Memory B cell (primary cell): ENCODE measurements at places on chromosomes 3 and 15.

- DNase-seq = peak; percentile 7
These were observed 34.9 kb downstream of the DCLK3 start for GRCh38 chr3:36729204-36730056.

- DNase-seq = no peak
These were observed 171.8 kb downstream of the FEZF2 start for GRCh38 chr3:62201438-62202035.

DNA sequence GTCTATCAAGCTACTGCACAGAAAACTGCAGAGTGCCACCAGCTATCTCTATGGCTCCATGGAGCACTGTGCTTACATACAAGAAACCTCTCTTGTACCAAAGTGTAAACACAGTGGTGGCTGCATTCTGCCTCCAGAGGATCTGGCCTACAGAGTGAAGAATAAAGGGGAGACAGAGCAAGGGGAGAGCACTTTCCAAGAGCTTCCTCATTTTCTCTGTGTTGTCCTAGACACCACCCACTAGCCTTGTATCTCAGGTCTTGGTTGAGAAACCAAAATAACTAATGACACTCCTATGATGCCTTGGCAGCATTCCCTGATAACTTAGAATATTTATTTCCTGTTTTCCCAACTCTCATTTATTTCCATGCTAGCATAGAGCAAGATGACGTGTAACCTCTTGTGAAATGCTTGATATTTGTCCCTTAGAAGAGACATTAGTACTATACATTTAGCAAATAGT is 56.9 kb upstream of the PHLDB2 start:
- no peak for DNase-seq

- no peak for DNase-seq
These were observed 236.7 kb downstream of the ADAMTS17 start for GRCh38 chr15:100105101-100105500.

GRCh38 chr3:4990069-4990468 is 10.8 kb downstream of the BHLHE40 start:
- no peak for DNase-seq

- DNase-seq = no peak
These were observed 9.1 kb downstream of the AMOTL2 start for GRCh38 chr3:134364936-134365765.

- DNase-seq = peak; percentile 66
These were observed 519.1 kb downstream of the FOXP1 start for GRCh38 chr3:71064291-71064955.

DNA sequence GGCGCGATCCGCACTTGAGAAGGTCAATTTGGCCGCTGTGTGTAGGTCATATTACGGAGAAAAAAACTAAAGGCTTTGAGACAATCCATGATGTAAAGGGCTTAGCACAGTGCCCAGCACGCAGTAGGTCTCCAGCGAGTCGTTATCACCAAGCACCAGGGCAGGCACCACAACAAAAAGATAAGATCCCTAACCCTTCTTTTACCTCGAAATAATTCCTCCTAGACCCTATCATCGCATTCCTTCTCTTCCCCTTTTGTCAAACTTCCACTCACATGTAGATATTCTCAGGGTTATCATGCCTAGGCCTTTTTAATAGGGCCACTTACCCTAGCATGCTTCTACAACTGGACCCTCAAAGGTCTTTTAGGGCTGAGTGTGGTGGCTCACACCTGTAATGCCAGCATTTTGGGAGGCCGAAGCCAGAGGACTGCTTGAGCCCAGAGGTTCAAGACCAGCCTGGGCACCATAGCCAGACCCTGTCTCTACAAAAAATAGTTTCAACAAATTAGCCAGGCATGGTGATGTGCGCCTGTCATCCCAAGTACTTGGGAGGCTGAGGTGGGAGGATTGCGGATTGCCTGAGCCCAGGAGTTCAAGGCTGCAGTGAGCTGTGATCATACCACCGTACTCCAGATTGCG is 13.5 kb downstream of the ZNF774 start:
- no peak for DNase-seq

DNA sequence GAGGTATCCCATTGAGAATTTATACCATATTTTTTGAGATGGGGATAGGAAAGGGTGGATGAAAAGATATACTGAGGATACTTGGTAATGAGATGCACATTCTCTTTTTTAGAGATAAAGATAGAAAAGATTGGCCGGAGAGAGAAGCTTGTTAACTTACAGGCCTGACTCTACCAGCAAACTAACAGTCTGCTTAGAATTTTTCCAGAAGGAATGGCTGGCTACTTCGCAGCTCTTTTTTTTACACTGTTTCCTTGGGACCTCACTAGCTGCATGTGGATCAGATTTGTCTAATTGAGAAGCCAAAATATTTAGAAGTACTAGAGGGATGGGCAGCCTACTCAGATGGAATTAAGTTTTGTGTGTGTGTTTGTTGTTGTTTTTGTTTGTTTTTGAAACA is 586.6 kb downstream of the TAFA4 start:
- no peak for DNase-seq

DNA sequence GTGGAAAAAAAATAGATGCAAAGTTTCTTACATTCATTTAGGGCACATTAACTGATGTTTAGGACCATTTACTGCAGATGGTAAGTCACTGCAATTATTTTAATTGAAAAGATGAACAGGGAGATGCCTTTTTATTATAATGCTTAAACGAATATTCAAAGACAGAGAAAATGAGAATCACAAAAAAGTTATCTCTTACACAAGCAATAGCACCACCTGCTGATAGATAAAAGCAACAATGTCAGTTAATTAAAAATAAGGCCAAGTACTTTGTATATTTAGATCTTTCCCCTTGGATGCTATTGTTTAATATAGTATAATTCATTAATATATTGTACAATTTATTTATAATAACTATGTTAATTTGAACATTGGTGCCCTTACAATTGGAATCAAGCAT is 55.9 kb downstream of the IFT80 start:
- DNase-seq = no peak

- DNase-seq = no peak
These were observed 149.5 kb downstream of the TBC1D5 start for GRCh38 chr3:17592956-17593355.

DNA sequence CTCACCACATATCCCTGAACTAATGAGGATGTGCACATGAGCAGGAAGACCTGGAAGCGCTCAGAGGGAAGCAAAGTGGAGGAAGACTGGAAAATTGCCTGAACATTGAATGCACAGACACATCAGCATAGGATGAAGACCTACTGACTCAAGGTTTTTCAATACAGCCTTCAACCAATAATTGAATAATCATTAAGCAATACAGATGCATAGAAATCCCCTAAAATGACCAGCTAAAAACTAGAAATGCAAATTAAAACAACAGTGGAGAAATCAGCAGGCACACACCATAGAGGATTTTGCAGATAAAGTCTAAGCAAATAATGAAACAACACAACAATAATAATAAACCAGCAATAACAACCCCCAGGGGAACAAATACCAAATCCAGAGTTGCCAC is 80.4 kb downstream of the CEP152 start:
- DNase-seq = no peak

GRCh38 chr3:143283432-143284128 is 164.0 kb downstream of the CHST2 start:
- no peak for DNase-seq

DNA sequence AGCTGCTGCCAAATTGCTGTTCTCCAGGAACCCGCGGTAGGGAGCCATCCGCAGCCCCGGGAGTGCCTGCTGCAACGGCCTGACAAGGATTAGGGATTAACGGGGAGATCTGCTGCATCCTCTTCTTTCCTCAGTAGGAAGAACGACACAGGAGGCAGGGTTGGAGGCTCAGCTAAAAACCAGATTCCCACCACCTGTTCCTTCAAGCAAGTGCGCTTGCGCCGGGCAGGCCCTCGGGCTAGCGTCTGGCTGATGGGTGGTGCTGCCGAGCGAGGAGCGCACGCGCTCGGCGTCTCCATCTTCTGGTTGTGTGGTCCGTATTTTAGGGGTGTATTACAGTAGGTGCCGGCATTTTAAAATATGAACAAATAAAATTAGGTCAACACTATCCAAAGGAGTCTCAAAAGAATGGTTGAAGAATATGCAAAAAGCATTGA is 25.4 kb upstream of the SLC25A26 start:
- no peak for DNase-seq

DNA sequence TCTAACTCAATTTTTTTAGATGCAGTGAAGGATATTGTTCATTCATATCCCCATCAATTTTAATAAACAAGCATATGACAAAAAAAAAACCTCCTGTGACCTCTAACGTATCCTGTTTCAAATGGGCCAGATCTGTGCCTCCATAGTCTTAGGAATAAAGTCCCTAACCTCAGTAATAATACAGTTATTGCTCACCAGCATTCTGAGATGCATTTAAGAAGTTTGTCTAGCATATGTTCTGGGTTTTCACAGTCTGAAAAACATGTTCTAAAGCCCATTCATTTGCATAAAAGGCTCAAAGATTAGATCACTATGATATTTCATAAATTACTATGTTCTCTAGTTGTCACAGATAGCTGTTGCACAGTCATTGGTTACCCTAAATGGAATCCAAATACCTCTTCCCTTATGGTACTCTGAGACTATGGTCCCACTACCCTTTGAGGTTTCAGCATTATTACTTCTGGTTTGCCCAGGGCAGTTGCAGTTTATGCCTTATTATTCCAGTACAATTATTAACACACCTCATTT is 190.1 kb downstream of the ZIC4 start:
- no peak for DNase-seq

DNA sequence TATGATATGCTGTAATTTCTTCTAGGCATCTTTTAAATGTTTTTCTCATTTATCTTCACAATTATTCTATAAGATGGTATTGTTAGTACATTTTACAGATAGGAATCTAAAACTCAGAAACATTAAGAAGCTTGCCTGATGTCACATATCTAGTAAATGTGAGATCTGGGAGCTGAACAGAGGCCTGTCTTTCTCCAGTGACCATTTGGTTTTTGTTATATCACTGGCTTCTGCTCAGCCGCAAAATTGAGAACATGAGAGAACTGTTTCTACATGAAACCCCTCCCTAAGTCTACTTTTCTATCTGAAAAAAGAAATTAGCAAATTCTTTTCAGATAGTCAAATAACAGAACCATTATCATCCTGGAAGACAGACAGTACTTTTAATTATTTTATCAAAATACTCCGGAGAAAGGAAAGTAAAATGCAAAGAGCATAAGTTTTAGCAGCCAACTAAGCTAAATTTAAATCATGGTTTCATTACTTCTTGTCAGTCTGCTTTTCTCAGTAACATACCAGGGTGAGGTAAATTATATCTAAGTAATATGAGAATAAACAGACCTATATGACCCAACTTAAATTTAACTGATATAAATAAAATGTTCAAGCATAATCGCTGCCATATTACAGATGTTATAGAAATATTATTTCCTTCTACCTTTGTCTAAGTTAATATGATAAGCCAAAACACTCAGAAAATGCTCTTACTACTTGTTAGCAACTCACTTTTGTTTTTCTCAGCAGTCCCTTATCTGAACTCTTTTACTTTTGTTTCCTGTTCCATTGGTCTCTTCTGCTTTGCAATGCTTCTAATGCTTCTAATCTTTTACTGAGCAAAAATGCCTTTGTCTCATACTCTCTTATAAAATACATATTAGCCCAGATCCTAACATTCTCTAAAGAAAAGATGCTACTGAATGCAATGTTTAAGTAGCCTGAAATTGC is 68.0 kb upstream of the MBNL1 start:
- no peak for DNase-seq
